ENCODE measurements at places on chromosomes 1 and 21.

GRCh38 chr1:15205586-15206346, 41.3 kb upstream of the FHAD1 start:
- DNase-seq: no peak

- no peak for DNase-seq
Measured at GRCh38 chr1:243883551-243883950, 33.5 kb upstream of the AKT3 start.

DNA sequence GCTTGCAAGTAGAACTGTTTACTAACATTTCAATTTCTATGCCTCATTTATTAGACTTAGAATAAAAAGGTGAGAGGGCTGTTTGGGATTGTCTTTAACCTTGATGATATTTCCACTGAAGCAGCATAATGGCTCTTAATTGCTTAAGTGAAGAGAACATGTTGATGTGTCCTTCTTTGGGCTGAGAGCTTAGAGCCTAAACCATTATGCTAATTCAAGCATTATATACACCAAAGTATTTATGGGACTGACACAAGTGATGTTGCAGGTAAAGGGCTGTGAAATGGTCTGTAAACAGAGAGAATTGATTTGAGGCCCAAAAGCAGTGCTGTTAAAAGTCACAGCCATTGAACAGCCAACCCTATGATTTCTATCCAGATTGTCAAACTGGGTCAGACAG, 113.9 kb downstream of the ATG4C start:
- no peak for DNase-seq

- no peak for DNase-seq
Measured at GRCh38 chr1:52767596-52768280, 41.5 kb downstream of the ZYG11B start.

- peak; percentile 64 for DNase-seq
Measured at GRCh38 chr1:54488065-54488750, 59.8 kb upstream of the ACOT11 start.

DNA sequence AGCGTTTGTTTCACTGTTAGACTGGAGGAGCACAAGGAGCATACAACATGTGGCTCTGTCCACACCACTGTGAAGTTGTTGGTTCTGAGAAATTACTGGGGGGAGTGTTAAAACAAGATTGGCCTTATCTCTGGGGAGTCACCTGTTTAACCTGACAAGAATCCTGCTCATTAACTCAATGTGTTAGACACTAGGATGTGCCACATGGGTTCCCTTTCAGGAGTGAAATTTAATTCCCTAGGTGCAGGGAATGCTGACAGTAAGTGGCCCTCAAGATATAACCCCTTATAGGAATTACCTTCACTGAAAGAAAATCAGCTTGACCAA, 45.8 kb upstream of the WNT2B start:
- DNase-seq: no peak

- DNase-seq: no peak
Measured at GRCh38 chr1:22543679-22544078, 19.6 kb upstream of the EPHA8 start.

DNA sequence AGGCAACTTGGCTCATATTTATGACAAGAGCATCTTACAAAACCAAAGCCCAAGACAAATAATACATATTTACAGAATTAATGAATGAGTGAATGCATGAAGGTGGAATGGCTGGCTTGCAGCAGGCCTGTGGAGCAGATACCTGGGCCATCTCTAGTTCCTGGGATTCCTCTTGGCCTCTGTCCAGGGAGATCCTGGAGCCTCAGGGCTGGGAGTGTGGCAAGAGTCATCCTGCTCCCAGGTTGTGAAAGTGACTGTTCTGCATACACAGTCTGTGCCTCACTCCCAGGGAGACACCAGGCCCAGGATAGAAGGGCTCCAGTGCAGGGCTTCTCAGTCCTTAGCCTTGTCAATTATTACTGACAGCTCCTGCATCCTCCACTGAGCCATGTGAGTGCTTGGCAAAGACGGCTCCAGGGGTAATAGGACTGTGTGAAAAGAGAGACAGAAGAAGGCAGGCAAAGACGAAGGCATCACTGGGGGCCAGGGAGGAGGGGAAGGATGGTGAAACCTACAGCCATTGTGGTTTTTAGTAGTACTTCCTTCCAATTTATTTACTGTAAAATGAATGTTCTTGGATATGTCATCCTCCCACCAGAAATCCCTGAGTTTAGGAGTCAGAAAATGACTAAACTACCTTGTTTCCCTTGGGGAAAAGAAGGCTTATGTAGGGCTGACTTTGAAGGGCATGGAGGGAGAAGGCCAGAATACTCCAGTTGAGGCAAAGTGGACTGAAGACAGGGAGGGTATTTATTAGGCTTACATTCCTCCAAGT, 14.3 kb upstream of the KPRP start:
- DNase-seq: no peak

GRCh38 chr21:22609802-22610201, 1611.6 kb downstream of the NCAM2 start:
- no peak for DNase-seq

DNA sequence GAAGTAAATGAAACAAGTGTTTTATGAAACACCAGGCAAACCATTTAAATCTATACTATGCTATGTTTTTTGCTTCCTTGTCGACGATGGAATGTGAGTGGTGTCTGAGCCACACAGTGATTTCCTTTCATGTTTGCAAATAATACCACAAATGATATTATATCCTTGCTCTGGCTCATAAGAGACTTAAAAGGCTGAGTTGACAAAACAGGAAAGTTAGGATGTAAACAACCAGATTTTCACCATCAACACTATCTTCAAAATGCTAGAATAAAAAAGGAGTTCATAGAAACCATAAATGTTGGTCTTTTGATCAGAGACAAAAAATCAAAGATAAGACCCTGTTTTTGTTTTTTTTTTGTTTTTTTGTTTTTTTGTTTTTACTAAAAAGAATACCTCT, 17.8 kb upstream of the MAGI3 start:
- DNase-seq: no peak

DNA sequence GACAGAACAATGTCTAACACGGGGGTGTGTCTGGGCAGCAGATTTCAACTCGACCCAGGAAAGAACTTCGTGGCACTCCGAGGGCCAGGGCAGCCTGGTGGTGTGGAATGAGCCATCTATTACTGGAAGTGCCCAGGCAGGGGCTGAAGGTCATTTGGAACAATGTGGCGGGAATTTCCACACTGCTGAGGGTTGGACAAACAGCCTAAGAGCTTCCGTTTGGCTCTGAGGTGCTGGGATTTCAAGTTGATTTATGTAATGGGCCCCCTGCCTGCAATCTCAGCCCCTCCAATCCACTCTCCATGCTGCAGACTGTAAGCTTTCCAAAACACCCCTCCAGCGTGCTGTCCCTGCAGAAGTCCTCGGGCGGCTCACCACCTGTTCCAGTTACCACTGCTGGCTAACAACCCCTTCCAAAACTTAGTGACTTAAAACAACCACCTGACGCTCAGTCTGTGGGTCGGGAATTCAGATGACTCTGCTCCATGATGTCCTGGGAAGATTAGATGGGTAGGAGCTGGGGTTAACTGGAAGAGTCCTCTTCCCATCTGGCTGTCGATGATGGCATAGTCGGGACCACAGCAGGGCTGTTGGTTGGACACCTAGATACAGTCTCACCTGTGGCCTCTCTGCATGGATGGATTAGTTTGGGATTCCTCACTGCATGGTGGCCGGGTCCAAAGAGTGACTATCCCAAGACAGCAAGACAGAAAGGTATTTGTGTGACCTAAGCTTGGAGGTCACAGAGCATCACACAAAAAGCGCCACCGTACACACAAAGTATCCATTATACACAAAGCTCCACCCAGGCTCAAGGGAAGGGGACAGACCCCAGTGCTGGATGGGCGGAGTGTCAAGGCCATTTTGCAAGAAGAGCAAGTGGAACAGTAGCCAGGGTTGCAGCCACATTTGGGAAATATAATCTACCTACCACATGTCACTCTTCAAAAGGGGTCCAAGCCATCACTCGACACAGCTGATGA, 89.7 kb upstream of the IFFO2 start:
- DNase-seq: no peak

- DNase-seq: no peak
Measured at GRCh38 chr21:29288239-29288638, 10.5 kb upstream of the BACH1 start.

DNA sequence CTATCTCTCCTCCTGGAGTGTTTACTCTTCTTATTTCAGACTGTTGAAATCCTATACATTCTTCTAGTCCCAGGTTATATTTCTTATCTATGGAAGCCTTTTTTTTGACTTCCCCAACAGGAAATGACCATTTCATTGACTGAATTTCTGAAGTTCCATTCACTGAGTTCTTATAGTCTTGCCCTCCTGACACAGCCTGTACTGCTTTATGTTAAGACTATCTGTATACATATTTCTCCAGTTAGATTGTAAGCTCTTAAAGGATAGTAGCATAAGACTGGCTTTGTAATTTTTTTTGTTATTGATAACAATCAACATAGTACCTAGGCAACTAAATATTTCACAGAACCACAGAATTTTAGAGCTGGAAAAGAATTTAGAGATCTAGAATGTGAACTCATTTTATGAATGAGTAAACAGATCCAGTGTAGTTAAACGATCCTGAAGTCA, 14.9 kb upstream of the MACF1 start:
- DNase-seq: no peak

DNA sequence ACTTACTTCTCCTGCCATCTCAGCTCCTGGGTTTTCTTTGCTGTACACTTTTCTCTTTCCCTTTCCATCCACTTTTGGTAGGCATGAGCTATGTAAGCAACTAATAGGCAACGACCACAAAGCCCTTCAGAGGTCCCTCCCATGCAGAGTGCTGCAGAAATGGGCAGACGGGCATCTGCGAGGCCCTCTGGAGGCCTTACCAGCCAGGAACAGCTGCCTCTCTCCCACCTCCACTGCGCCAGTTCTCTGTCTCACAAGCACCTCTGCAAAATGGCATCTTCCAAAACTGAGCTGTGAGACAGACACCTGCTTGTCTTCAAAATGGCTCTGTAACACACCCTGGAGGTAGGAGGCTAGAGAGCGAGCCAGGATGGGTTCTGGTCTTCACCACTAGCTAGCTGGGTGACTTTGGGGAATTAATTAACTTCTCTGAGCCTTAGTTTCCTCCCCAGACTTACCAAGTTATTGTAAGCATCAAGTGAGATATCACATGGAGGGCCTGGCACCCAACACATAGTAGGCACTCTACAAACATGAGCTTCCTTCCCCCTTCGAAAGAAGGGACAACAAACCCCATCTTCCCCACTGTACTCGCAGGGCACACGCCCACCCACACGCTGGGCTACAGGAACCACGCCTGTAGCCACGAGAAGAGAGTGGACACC, 62.0 kb downstream of the BCAR3 start:
- DNase-seq: no peak

GRCh38 chr1:227453631-227454355, 109.6 kb upstream of the ZNF678 start:
- DNase-seq: no peak

GRCh38 chr1:58418283-58419228, 128.0 kb downstream of the OMA1 start:
- no peak for DNase-seq

DNA sequence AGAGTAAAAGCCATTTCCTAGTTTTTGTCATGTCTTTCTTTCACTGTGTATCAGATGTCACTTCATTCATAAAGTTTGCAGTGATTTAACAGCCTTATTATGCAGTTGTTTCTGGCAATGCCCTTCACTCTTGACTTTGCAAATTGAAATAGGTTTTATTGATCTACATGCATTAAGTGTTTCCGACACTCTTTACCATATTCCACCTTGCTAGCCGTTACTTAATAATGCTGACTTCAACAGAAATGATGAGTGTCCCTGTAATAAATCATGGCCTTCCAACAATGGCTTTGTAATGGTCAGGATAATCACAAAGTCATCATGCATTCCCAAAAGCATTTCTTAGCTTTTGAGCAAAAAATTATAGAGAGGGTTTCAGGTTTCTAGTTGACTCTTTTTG, 236.8 kb upstream of the FMN2 start:
- DNase-seq: no peak

DNA sequence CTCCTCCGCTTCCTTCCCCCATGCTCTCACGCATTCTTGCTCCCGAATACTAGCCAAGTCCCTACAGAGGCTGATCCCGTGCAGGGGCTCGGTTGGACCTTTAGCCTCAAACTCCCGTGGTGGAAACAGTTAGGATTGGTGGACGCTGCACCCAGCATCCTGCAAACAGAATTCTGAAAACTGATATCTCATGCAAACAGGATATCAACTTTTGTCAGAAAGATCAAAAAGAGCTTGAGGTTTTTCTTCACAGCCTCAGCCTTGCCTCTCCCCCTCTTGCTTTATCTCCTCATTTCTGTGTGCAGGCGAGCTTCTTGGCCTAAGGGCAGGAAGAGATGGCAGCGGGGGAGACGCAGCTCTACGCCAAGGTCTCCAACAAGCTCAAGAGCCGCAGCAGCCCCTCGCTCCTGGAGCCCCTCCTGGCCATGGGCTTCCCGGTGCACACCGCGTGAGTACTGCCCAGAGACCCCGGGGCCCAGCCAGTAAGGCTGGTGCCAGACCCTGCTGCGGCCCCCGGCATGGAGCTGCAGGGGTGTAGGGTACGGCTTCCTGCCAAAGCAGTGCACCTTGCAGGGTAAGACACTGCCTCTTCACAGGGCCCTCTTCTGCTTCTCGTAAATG, at the start of gene UBASH3A:
TSS of gene UBASH3A (plus strand) at position 292 of the 621 bp plus-strand sequence. CDS start at position 336, 44 bp downstream.
- DNase-seq: peak; percentile 37

DNA sequence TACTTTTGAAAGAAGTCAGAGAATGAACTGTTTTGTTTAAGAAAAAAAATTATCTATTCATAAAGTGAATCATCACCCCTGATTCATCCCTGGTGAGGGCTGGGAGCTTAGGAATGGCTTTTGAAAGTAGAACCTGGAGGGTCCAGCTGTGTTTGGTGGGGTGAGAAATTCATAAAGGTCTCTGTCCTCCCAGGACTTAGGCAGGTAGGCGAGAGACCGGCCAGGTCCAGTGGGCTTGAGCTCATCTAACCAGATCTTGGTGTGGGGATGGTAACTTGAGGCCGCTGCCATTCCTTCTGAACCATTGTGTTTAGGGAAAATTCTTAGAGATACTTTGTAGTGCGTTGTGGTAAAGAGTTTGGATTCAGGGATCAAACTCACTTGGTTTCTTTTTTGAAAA, 156.8 kb upstream of the TNR start:
- DNase-seq: no peak

GRCh38 chr1:94962409-94963265, 35.7 kb upstream of the CNN3 start:
- DNase-seq: no peak

GRCh38 chr1:174580801-174581200, 133.0 kb downstream of the GPR52 start:
- DNase-seq: no peak

DNA sequence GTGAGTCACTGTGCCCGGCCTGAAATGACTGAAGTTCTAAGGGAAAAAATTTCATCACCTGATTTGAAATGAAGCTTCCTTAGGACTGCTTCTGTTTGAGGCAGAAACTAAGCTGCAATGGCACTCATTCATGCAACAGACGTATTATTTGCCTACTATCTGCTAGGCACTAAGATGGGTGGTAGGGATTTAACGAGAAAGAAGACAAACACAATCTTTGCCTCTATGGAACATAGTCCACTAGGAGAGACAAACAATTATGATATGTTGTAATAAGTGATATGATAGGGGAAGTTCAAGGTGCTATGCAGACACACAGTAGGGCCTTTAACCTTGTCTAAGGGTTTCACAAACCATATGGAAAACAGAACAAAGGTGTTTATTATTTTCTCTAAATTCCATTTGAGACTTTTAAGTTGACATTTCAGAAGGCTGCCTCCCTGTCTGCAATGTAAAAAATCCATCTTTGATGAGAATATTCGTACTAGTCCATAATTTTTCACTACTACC, 11.3 kb downstream of the LIX1L start:
- DNase-seq: no peak

GRCh38 chr1:155127105-155127966, at the start of gene EFNA1:
EFNA1 (plus strand) TSS chr1:155127876; CDS start chr1:155127978, 102 bp downstream.
- peak; percentile 15 for DNase-seq

GRCh38 chr1:244839656-244840055, 4.2 kb downstream of the COX20 start:
- no peak for DNase-seq
